Urinary bladder (tissue), 4 donors: ENCODE measurements at places on chromosomes 5 and 9. TPM values are rescaled to one million over a fixed set of nuclear protein-coding genes. Genes with fewer than 3 reads are reported as not detected.

The GARIN3 gene
- polyA plus RNA-seq = not detected

The SHISAL2B gene
- not detected for polyA plus RNA-seq

The PCDH12 gene
- 2.5 TPM for polyA plus RNA-seq

The FBP1 gene
- polyA plus RNA-seq = 48.6 TPM

The SLC38A9 gene
- polyA plus RNA-seq = 8.6 TPM

The PCDHB2 gene
- polyA plus RNA-seq = 3.4 TPM

The PCDHGB6 gene
- 5.0 TPM for polyA plus RNA-seq
